Fibroblast of skin of left quadriceps (primary cell): ENCODE measurements at places on chromosomes 2 and 18.

- no peak for DNase-seq
These were observed 99.5 kb downstream of the TTC32 start for GRCh38 chr2:19802086-19802841.

GRCh38 chr2:237633061-237633561 lies 5.7 kb downstream of the LRRFIP1 start:
- DNase-seq: no peak

GRCh38 chr2:22719396-22719795 lies 665.6 kb upstream of the KLHL29 start:
- no peak for DNase-seq

DNA sequence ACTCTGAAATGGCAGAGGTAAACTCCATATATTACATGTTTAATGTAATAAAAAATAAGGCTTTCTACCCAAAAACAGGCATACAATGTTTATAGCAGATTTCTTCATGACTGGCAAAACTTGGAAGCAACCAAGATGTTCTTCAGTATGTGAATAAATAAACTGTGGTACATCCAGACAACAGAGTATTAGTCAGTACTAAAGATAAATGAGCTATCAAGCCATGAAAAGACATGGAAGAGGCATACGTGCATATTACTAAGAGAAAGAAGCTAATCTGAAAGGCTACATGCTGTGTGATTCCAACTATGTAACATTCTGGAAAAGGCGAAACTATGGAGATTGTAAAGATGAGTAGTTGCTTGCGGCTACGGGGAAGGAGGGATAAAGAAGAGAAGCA lies 97.4 kb downstream of the OSR1 start:
- DNase-seq: no peak

- no peak for DNase-seq
These were observed 258.9 kb upstream of the OSR1 start for GRCh38 chr2:19617257-19617848.

GRCh38 chr18:61019338-61020301 lies 313.6 kb upstream of the CDH20 start:
- DNase-seq: no peak

- no peak for DNase-seq
These were observed 126.2 kb downstream of the MTCL1 start for GRCh38 chr18:8831531-8831930.

GRCh38 chr2:218582076-218582475 lies 13.4 kb downstream of the CNOT9 start:
- peak; percentile 36 for DNase-seq

GRCh38 chr2:86441392-86441881 lies 266 bp downstream of the KDM3A start:
- DNase-seq: no peak

GRCh38 chr2:159455330-159455918 lies 160.9 kb downstream of the BAZ2B start:
- DNase-seq: no peak

DNA sequence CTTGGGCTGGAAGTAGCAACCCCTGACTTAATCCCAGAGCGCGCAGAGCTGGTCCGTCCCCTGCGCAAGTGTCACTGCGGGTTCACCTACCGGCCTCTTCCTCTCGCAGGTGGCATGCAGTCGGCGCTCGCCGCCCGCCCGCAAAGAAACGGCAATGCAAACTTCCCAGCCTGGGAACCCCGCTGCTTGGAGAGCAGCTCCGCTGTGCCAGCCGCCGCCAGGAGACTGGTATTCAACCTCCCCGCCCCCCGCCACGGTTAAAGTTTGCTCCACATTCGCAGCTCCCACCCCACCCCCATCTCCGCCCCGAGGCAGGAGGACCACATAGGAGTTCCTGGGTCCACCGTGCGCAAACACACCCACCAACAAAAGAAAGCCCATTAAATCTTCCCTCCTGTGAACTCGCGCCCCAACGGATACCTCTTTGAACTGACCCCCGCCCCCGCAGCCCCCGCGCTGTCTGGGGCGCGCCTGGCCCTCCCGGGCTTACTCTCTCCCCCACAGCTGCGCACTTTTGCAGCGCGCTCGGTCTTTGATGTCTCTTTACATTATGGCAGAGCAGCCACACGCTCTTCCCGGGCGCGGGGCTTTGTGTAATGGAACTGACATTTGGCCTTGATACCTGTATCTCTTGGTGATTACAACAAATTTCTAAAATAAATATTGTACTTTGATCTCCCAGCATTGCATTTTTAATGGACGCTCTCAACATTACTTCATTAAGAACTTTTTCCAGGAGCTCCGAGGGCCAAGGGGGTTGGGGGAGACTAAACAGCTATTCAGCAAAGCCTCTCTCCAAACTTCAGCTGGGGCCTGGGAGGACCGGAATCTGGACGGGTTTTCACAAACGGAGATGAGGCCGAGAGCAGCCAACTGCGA lies 3.1 kb upstream of the SP5 start:
- DNase-seq: no peak

GRCh38 chr2:68519236-68519635 lies 51.9 kb downstream of the APLF start:
- no peak for DNase-seq

DNA sequence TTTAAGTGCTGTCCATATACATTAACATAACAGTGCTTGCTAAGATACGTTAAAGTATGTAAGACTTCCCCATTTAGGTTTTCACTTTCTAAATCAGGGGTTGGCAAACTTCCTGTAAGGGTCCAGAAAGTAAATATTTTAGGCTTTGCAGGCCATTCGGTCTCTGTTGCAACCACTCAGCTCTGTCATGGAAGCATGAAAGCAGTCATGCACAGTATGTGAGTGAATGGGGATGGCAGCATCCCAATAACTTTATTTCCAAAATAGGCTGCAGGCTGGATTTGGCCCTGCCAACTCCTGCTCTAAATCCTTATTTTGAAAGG lies 128.7 kb downstream of the PLA2R1 start:
- DNase-seq: no peak
